ENCODE measurements at places on chromosomes 3 and 15.

DNA sequence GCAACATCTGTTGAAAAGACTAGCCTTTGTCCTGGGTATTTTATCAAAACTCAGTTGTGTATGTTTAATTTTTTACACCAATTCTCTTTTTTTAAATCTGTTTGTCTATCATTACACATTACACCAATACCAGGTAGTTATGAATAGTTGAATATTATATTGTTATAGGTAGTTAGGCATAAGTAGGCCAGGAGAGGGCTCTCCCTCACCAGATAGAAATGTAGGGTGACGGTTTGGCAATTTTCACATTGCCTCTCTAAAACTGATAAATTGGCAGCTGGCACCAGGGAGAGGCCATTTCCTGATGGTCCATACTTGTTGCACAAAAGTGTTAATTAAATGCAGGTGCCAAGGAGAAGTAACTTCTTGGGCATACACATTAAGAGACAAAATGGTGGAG lies 483.1 kb upstream of the EPHA6 start:
- DNase-seq = no peak

DNA sequence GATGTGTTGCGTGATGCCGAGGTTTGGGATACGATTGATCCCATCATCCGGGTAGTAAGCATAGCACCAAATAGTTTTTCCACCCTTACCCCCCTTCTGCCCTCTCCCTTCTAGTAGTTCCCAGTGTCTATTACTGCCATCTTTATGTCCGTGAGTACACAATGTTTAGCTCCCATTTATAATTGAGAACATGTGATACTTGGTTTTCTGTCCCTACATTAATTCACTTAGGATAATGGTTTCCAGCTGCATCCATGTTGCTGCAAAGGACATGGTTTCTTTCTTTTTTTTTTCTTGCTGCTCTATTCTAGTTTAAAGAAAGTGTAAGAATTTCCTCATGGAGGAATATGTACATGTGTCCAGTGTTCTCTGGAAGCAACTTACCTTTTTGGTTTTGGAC lies 51.8 kb downstream of the NSUN3 start:
- no peak for DNase-seq

DNA sequence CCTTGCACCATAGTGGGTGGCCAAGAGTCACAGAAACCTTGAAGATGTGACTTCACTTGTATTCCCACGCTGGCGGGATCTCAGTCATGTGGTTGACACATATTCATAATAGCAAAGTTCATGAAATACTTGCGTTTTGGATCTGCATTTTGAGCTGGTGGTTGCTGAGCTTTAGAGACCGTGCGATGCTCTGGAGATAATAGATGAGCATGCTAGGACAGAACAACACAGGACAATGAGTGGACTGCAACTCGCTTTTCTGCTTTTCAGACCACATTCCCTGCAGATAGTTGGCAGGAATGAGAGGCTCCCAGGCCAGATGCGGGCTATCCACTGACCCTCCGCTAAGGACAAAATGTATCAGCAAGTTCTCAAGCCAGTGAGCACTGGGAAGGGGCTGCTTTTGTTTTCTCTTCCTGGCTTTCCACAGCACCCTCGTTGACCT lies 13.8 kb upstream of the STARD5 start:
- DNase-seq = no peak

DNA sequence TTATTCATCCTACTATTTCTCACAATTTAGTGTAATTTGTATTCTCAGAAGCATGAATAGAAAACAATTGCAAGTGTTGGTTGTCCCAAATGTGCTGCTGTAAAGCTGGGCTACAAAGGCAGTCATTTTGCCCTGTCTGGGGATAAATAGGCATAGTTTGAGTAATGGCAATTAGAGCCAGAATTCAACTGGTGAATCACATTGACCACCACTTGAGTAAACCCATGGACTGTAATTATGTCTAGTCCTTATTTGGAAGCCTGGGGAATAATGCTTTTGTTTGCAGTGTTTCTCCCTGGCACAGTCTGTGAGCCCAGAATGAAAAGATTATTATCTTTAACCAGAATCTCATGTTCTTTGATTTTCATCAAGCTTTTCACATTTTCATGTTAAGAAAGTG lies 30.5 kb upstream of the CHL1 start:
- DNase-seq = no peak

DNA sequence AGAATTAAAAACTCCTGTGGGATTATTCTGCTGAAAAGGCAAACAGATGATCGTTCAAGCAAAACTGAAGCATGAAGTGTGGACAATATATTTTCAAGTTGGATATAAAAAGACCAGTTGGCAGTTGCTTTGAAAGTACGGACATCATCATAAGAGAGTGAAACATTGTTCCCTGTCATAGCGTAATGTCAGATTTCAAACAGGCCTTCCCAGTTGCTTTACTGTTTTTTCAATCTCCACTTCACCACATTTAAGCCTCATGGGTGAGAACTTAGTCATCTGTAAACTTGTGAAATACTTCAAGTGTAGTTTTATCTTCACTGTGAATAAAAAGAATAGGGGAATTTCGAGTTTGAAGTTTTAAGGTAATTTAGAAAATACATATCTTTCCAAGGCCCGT lies 435.1 kb upstream of the CNTN3 start:
- no peak for DNase-seq

- DNase-seq = no peak
Measured at GRCh38 chr3:13596426-13597205, 47.7 kb downstream of the FBLN2 start.

GRCh38 chr15:74460298-74460697 lies 662 bp downstream of the UBL7 start:
- no peak for DNase-seq

DNA sequence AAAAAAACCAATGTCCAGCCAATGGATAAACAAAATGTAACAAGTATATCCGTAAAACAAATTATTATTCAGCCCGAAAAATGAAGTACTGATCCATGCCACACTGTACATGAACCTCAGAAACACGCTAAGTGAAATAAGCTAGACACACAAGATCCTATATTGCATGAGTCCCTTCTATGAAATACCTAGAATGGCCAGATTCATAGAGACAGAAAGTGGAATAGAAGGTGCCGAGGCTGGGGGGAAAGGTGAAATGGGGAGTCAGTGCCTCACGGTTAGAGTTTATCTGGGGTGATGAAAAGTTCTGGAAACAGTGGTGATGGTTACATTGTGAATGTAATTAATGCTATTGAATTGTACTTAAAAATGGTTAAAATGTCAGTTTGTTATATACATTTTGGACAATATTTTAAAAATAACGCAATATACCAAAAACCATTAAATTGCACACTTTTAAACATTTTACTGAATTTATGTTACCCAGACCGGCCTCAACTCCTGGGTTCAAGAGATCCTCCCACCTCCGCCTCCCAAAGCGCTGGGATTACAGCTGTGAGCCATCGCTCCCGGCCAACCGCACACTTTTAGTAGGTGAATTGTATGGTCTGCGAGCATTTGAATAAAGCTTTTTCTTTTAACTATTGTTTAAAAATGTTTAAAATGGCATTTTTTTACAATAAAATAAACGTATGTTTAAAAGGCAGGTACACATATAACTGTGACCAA lies 2.1 kb downstream of the RNF168 start:
- peak; percentile 69 for DNase-seq

DNA sequence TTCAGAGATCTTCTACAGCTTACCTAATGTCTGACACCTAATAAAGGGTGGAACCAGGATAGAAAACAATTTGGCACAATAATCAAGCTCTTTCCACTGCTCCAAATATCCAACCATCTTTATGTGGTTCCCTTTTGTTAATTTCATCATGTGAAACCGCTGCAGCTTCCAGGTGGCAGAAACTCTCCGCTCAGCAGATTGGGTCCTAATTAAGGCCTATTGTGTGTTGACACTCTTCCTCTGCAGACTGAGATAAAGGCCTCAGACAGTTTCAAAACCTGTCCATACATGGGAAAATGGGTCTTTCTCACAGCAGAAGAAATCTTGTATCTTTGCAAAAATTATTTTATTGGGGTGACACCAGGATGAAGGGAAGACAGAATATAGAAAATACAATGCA lies 1002.4 kb upstream of the SEMA6D start:
- no peak for DNase-seq

DNA sequence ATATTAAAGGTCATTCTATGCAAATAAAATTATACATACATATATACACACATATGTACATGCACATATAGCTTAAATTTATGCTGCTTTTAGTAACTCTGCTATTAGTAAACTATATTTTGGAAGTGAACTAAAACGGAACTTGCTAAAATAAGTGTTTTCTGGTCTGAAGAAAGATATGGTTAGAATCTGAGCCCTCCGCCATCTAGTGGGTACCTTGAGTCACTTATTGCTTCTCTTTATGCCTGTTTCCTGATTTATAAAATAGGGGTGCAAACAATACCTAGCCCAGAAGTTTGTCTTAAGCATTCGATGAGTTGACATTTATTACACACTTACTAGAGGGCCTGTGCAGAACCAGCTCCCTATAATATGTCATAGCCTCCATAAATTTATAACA lies 255.7 kb downstream of the CNTN6 start:
- DNase-seq = no peak

- DNase-seq = no peak
Measured at GRCh38 chr15:25609371-25609770, 170.5 kb upstream of the UBE3A start.

DNA sequence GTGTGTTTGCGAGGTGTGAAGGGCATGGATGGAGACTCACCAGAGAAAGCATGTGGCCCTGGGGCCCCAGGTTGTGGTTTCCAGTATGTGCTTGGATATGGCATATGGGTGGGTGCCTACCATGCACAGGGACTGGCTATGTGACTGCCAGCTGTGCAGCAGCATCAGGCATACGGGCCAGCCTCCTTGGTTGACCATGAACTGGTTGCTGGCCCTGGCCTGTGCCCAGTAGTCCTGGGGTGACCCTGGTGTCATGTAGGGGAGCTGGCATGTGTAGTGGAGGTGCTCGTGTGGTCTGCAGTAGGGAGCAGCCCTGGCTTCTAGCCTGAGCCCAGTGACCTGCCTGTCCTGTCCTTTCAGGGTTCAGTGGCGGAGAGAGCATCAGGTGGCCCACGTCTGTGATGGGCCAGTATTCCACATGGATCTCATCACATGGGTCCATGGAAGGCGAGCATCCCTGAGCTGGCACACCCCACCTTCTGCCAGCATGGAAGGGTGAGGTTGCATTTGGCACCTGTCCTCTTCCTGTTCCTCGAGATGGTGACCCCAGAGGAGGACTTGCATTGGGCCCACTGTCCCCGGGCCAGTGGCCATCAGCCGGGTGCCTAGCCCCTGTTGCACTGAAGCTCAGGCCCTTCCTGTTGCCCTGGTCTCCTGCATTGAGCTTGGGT lies 228.9 kb downstream of the SNRPN start:
- no peak for DNase-seq

- DNase-seq = no peak
Measured at GRCh38 chr15:73867426-73867825, 5.9 kb upstream of the TBC1D21 start.

DNA sequence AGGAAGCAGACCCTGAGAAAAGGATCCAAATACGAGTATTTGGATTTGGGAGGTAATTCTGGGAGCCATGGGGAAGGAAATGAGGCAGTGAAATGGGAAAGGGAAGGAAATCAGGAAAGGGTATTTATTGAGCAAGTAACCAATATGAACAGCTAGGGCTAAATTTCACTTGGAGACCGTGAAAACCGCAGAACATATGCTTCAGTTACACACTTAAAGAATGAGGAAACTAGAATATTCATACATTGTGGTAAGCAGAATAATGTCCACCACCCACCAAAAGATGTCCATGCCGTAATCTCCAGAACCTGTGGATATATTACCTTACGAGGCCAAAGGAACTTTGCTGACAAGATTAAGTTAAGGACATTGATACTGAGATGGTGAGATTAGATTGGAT lies 63.3 kb downstream of the LRRN1 start:
- DNase-seq = no peak

GRCh38 chr3:71061581-71061980 lies 521.9 kb downstream of the FOXP1 start:
- DNase-seq = no peak

GRCh38 chr3:66642019-66642418 lies 141.2 kb upstream of the LRIG1 start:
- peak; percentile 17 for DNase-seq

GRCh38 chr3:103532986-103533385 lies 1098.2 kb downstream of the ZPLD1 start:
- no peak for DNase-seq

GRCh38 chr3:182650568-182651128 lies 142.7 kb upstream of the ATP11B start:
- DNase-seq = no peak

DNA sequence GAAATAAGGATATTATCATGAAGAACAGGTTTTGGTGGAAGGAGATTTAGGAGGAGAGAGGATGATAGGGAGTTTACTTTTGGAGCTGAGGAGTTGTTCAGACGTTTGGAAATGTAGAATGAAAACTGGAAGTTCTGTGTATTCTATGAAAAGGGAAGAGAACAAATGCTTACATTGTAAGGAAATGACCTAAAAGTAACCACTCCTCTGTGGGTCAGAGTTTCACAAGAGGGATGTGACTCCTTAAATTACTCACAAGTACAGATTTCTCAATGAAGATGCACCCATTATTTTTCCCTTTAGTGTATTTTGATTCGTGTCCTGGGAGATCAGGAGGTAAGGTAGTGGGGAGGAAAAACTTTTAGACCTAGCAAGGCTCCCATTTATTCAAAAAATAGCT lies 4.0 kb downstream of the RNF13 start:
- no peak for DNase-seq

DNA sequence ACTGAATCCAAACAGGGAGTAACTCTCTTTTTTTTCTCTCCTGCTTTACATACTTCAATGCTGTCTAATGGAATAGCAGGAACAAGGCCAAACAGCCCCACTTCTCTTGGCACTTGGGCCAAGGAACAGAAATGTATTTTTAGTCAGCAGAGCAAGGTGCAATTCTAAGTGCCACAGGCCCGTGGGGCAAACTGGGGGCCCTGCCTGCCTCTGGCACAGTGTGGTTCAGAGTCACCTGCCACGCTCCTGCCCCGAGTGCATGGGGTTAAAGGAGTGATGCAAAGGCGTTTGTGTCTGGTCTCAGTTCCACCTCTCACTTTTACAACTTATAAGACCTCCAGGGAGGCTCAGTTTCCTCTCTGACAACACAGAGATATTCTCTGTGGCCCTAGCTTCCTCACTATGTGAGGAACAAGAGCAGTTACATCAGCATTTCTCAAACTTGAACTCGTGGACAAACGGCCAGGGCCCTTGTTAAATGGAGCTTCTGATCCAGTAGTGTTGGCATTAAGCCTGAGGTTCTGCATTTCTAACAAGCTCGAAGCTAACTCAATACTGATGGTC lies 51.3 kb downstream of the LRIG1 start:
- no peak for DNase-seq

DNA sequence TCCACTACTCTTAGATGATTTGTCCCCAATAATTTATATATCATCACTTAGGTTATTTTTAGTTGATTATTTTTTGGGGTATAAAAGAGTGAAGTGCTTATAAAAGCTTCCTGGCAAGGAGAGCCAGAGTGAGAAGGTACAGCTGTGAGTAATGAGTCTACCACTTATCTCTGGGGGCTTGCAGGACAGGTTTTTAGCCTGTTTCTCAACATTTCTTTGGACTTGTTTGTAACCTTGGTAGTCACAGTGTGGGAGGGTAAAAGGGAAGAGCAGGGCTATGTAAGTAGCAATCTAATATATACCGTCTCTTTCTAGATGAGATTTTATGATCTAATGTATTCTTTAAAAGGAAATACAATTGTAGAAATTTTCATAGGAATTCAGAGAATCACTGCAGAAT lies 321.3 kb upstream of the GOLIM4 start:
- no peak for DNase-seq

GRCh38 chr15:82849556-82850512 lies 40.4 kb downstream of the WHAMM start:
- DNase-seq = peak; percentile 64

GRCh38 chr15:100653608-100654007 lies 51.2 kb downstream of the ASB7 start:
- DNase-seq = no peak

GRCh38 chr15:64131547-64131946 lies 20.0 kb upstream of the SNX22 start:
- no peak for DNase-seq
